CD4-positive, alpha-beta T cell treated with Interleukin-4 for 1 hour (primary cell): ENCODE measurements at places on chromosomes 5 and 9.
A peak's percentile ranks its signal among the peaks of the same experiment; 100 is the strongest.

DNA sequence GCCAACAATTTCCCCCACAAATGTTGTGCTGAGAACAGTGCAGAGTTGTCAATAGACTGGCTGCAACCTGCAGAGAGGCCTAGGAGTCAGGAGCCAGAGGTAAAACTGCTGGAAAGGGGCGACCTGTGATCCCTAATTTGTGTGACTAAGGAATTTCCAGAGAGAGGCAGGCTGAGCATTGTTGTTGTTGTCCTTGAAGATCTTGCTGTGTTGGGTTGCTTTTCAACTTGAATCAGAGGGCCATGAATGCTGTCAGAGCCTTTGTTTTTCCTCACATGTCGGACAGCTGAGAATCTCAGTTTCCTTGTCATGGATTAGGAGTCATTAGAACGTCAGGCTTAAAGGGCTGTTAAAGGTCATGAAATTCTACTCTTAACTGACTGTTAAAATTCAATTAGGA, 134.6 kb upstream of the ASTN2 start:
- DNase-seq: no peak

- peak; percentile 36 for DNase-seq
Measured at GRCh38 chr9:21455320-21455719, 15.1 kb downstream of the IFNA1 start.

DNA sequence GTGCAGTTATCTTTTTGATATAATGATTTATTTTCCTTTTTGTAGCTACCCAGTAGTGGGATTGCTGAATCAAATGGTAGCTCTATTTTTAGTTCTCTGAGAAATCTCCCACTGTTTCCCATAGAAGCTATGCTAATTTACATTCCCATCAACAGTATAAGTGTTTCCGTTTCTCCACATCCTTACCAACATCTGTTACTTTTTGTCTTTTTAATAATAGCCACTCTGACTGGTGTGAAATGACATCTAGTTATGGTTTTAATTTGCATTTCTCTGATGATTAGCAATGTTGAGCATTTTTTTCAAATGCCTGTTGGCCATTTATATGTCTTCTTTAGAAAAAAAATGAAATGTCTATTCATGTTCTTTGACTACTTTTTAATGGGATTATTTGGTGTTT, 94.7 kb downstream of the SERINC5 start:
- DNase-seq: no peak

DNA sequence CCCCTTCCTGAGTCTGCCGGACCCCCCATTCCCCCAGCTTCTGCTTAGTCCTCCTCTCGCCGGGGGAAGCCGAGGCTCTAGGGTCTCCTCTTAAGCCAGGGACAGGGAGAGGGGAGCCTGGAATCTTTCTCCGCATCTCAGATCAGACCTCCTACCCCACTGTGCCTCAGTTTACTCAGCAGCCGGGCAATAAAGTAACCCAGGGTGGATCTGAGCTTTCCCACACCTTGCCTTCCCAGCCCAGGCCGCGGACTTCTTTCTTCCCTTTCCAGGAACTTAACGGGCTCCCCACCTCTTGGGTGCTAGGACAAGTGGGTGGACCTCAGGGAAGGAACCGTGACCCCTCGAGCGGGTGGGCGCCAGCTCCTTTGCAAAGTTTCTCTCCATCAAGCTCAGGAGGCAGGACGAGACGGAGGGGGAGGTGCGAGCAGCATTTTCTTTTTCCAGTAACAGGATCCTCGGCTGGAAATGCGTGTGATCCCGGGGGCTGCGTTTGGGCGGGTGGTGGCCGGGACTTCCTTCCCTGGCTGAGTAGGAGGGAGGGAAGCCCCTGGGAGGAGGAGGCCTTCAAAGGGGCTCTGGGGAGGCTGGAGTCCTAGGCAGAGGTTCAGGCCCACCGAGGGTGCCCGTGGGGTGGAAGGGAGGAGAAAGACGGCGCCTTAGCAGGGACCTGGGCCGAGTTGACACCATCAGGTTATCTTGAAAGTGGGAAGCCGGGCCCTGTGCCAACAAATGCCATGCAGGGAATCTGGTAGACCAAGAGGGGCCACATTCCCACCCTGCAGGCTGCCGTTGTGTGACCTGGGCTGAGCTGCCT, 795 bp downstream of the DAB2IP start:
- DNase-seq: no peak

DNA sequence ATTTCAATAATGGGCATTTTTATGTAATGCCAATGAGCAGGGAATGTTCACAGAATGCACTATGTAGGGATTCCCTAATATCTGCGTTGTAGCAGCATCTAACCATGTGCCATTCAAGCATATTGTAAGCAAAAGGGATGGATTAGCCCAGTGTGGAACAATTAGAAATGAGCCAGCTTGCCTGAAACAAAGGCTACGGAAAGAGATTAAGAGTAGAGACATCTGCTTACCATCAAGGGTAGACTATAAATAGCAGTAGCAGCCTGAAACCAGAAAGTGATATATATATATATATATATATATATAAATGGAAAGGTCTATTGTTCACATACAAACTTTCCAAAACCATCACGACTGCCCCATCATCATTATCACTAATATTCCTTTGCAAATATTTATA, 31.9 kb upstream of the CEP120 start:
- no peak for DNase-seq

DNA sequence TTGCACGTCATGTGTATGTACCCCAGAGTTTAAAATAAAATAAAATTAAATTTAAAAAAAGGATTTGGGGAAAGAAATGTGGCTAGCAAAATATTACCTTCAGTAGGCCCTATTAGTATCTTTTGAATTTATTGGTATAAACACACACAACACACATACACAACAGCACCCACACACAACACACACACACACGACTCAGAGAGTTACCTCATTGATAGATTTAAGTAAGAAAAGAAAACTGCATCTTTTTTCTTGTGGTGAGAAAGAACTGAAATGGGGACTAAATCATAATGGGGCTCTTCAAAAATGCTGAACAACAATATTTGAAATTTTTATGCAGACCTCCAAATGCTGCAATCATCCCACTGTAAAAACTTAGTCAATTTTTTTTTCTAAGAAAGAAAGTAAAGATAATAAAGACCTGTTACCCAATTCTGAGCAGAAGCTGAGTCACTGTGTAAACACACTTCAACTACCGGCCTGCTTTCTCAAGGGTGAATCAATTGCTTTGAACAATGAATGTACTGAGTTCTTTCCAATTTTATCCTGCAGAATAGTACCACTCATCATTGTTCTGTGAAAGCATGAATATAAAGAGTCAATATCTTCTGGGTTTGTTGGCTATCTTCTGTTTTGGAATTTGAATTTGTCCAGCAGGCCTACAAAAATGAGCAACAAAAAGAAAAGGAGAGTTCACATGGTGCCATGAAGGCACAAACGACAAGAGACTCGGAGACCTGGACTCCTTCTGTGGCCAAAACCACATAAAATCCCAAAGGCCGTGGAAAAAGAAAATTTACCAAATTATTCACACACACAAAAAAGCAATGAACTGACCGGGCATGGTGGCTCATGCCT, 57.9 kb upstream of the CCNG1 start:
- no peak for DNase-seq
